Lung microvascular endothelial cell (primary cell): ENCODE measurements at places on chromosomes 2 and 18. TPM values are rescaled to one million over a fixed set of nuclear protein-coding genes. Genes with fewer than 3 reads are reported as not detected.

The NYAP2 gene
- not detected in 2 replicates for total RNA-seq

The DIPK1C gene
- not detected in 2 replicates for total RNA-seq

The FSHR gene
- total RNA-seq, result not detected in 2 replicates

The SH3RF3 gene
- 4.8 and 7.3 TPM in 2 replicates for total RNA-seq

The COMMD1 gene
- 26.6 and 27.0 TPM in 2 replicates for total RNA-seq

The RNASEH1 gene
- 21.8 and 23.4 TPM in 2 replicates for total RNA-seq

The CFAP65 gene
- total RNA-seq, result not detected in 2 replicates

The LYG2 gene
- total RNA-seq, result not detected in 2 replicates

The CCDC148 gene
- total RNA-seq, result 0.20 and 0.22 TPM in 2 replicates

The ARL5A gene
- 57.3 and 103 TPM in 2 replicates for total RNA-seq
